ENCODE measurements at places on chromosomes 5 and 9.

GRCh38 chr5:168874713-168875380 is 295.7 kb upstream of the PANK3 start:
- DNase-seq = no peak

DNA sequence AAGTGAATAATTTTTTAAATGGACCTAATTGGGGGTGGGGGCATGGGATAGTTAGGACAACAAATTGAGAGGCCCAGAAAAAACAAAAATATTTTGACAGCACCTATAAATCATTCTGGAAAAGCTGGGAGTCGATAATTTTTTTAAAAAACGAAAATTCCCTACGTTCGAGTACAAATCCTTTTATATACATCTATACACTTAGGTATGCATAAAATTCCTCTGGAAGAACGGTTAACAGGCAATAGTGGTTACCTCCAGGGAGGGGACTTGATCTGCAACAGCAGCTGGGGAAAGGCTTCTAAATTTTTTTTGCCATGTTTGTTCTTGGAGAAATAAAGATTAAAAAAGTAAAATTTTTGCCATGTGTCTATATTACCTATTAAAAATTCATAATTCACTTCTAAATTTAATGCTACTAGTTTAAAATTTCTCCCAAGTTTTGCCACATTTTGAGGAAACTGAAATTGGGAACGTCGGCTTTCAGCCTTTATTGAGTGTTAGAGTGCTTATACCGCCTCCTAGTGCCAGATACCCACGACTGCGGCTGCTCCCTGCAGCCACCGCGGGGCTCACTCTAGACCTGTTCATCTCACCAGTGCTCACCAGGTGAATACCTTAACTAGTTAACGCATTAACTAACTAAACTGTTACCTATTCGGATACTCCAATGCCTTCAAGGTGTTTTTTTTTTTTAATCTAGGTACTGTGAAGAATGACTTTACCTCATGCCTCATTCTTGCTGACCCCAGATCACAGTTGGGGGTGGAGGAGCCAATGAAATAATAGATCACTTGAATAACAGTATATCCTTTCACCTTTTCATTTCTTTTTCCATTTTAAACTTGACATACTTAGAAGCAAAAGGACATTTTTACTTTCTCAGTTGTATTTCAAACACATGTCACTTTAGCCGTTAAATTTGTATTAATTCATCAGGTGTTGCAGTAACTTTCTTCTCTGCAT is 1.8 kb upstream of the BHMT start:
- peak; percentile 25 for DNase-seq

DNA sequence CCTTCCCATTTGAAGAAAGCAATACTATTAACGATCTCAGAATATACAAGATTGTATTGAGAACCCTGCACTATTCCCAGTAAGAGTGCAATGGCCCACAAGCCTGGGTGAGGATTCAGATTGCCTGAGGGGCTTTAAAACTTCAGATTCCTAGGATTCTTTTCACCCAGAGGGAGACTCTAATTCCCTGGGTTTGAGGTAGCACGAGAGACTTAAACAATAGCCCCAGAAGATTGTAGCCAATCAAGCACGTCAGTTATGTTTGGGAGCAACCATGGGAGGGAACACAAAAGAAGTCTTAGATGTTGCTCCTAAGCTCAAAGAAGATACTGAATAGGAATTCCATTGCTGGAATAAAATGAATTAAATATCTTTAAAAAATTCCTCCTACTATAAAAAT is 17.9 kb downstream of the MRPS27 start:
- no peak for DNase-seq

- no peak for DNase-seq
Observed at GRCh38 chr5:42573386-42573785, 150.1 kb downstream of the GHR start.

- no peak for DNase-seq
Observed at GRCh38 chr5:102867992-102868662, 113.0 kb downstream of the PAM start.

- DNase-seq = no peak
Observed at GRCh38 chr5:68024426-68024825, 191.1 kb upstream of the PIK3R1 start.

DNA sequence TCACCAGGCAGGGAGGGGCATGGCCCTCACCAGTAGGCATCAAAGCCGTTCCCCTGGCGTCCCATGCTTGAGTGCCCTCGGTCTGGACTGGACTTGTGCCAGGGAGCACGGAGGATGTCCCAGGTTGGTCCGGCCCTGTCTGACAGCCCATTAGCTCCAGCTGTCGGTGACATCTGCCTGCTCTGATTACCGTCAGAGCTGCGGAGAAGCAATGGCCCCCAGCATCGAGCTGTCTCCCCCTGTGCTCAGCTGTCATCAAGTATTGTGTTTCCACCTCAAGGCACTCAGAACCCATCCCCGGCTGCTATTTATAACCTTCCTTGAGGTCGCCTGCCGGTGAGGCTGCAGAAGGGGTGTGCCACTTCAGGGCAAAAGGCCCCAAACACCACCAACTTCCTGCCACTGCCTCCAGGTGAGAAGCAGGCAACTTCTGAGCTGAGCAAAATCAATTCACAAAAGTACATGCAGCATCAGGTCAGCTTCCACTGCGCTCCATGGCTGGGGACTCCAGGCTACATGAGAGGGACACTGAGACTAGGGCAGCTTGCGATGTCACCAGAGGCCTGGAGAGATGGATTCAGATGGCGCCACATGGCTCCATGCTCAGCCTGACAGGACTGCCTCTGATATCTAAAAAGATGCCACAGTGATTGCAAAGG is 142.7 kb downstream of the C5orf15 start:
- no peak for DNase-seq
